ENCODE measurements at places on chromosomes 7 and 10.

DNA sequence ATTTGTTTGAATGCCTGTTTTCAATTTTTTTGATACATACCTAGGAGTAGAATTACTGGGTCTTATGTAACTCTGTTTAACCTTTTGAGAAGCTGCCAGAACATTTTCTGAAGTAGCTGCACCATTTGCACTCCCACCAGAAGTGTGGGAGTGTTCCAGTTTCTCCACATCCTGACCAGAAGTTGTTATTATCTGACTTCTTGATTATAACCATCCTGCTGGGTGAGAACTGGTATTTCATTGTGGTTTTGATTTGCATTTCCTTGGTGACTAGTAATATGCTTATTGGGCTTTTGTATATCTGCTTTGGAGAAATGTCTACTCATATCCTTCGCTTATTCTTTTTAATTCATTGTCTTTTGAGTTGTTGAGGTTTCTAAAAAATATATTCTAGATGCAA, 117.2 kb upstream of the GLCCI1 start:
- DNase-seq = no peak

DNA sequence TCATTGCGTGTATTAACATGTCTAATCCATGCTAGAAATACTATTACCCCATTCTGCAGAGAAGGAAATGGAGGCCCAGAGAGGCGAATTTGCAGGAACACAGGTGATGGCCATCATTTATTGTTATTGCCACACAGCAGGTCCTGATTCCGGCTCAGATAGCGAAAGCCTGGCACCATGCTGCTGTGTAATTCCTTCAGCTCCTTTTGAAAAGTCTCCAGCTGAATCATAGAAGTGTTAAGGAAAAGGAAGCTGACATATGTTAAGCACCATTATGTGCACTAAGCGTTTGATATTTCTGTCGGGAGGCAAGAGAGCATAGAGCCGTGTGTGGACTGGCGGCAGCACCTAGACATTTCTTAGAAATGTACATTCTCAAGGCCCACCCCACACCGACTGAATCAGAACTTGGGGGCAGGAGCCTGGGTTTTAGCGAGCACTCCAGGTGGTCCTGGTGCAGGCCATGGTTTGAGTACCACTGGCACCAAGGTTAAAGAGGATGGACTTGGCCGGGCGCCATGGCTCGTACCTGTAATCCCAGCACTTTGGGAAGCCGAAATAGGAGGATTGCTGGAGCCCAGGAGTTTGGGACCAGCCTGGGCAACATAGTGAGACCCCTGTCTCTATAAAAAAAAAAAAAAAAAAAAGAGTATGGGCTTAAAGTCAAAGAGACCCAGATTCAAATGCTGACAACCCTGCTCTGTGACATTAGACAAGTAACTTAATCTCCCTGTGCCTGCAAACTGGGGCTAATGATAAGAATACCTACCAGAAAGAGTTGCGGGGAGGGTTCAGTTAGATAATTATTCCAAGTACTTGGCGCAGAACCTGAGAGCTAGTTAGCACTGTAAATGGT, 52.2 kb downstream of the UNC5B start:
- no peak for DNase-seq

DNA sequence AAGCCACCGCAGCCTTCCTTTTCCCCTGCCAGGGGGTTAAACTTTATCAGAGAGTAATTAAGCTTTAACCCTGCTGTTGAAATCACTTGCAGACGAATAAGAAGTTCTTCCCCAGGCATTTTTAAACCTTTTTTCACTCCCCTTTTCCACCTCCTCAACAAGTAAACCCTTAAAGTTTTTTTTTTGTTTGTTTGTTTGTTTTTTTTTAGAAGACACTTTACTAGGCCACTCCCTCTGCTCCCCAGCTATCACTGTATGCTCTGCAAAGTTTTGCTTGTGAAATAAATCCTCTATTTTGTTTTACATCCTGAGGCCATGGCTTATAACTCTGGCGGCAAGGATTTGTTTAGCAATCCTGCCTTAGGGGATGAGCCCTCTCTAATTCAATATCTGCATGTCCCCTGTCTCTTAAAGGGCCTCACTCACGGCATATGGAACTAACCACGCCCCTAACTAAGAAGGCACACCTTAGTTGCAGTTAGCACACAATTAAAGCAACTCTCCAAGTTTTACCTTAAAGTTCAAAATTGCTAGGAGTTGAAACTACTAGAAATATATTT, 1354.7 kb upstream of the LRRTM3 start:
- DNase-seq = no peak

- no peak for DNase-seq
Measured at GRCh38 chr7:155405399-155406318, 52.3 kb upstream of the EN2 start.

GRCh38 chr10:102675011-102675665, 30.9 kb downstream of the TRIM8 start:
- no peak for DNase-seq

DNA sequence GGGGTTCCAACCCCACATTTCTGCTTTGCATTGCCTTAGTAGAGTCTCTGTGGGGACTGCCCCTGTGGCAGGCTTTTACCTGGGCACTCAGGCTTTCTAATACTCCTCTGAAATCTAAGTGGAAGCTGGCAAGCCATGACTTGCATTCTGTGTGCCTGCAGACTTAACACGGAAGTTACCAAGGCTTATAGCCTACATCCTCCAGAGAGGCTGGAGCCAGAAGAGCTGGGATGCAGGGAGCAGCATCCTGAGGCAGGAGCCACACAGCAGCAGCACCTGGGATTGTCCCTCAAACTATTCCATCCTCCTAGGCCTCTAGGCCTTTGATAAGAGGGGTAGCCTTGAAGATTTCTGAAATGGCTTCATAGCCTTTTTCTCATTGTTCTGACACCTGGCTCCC, 22.1 kb upstream of the ABCC2 start:
- DNase-seq = no peak

DNA sequence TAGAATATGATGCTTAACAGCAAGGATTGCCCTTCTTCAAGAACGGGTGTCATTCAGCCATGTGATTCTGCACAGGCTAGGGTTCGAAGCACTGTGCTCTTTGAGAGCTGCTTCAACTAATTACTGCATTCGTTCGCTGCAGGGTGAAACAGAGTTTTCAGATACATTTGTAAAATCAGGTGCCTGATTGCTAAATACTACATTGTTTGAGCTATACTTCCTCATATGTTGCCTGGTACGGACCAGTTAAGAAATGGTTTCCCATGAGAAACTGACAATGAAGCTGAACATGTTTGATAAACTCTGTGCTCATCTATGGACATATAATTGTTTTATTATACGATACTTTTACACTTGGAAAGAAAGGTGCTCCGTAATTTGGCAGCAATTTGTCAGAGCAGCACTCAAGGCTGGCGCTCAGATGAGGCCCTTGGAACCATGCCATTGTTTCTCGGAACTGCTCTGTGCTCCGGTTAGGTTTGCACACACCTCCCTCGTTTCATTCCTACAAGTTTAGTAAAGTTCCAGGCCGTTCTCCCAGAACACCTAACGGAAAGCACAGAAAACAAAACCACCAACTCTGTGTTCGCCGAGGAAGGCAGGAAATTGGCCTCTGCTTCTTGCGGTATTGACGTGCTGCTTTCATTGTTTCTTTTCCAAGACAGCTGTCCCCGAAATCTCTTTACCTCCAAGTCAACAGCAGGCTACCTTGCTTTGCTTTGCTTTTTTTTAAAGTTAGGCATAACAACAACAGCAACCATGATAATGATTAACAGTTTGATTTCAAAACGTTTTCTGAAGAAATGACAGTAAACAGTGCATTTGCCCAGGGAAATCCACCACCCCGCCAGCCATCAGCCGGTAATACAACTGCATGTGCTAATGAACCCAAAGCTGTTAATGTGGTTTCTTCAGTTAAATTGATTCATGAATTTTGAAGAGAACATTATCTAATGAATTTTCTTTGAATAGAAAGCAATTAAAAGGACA, 206.9 kb downstream of the EBF3 start:
- no peak for DNase-seq

DNA sequence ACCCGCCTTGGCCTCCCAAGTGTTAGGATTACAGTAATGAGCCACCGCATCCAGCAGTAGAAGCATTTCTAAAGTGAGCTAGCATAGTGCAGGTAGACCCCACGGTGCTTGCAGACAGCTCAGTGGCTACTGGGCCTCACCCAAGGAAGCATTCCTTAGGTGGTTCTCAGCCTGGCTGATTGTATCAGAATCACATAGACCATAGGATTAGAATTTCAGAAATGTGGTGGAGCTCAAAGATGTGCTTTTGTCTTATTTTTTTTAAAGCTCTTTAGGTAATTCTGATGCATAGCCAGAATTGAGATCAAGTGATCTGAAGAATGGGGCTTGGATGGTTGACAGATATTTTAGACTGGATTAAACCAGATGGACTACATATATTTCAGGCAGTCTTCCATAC, 10.9 kb downstream of the ANLN start:
- no peak for DNase-seq

All from cortex of kidney (tissue), 1 donor.